ENCODE measurements at places on chromosomes 12 and 14.

DNA sequence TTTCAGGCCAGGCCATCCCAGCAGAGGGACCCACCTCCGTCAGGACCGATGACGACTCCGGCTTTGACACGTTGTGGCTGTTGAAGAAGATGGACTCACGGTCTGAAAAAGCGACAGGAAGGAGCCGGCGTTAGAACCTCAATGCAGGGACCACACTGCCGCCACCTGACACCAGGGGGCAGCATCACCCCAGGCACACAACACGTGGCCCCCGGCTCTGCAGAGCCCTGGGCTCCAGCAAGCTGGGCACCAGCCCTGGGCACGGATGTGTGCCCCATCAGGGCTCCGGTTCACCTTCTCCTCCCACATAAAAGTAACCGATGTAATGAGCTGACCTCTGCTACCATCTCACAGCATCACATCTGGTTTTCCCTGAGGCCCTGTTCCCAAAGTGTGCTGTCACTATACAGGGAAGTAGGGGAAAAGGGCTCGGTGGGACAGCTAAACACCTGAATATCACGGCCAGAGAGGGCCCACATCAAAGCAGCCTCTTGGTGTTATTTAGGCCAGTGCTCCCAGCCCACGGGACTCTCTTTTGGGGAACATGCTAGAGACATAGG lies 29.0 kb downstream of the CHGA start:
- DNase-seq: peak; percentile 76

- DNase-seq: no peak
Observed at GRCh38 chr12:18899678-18900317, 161.9 kb downstream of the CAPZA3 start.

DNA sequence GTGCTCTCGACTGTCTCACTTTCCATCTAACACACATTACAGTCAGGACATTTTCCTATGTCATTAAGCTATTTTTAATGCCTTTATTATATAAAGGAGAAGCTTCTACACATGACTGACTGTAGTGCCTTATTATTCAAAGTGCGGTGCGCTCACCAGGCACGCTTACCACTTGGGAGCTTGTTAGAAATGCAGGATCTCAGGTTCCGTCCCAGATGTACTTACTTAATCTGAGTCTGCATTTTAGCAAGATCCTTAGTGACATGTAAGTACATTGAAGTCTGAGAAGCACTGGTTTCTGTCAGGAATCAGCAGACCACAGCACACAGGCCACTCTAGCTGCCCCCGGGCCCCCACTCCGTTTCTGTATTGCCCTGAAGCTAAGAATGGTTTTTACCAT lies 44.7 kb upstream of the MDM1 start:
- DNase-seq: no peak

DNA sequence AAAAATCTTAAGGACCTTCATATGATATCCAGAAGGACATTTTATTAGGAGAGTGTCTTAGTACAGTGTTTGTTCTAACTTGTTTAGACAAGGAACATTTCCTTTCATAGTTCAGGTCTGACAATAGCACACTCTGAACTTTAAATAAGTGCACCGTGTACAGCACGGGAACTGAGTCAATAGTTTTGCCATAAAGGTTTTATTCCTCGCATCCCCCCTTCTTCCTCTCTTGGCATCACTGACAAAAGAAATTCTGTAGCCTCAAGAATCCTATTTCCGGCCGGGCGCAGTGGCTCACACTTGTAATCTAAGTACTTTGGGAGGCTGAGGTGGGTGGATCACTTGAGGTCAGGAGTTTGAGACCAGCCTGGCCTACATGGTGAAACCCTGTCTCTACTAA lies 58.3 kb downstream of the TMCC3 start:
- DNase-seq: no peak

- DNase-seq: no peak
Observed at GRCh38 chr14:60510951-60511599, 2.1 kb downstream of the SIX6 start.

DNA sequence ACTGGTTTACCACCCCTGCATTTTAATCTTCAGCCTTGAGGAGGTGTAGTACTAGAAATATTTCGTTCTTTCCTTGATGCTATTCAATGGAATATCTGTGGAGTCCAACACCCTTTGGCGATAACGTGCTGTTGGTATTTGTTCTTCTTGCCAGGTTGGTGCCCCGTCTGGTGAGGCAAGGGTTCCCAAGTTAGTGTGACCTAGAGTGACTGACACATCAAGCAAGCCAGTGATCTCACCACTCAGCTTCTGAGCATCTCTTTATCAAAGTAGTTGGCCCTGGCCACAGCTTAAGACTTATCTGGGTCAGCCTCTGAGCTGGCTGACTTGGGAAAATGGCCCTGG lies 60.2 kb downstream of the PLXNC1 start:
- DNase-seq: no peak

GRCh38 chr14:51619561-51619960 lies 32.1 kb upstream of the FRMD6 start:
- no peak for DNase-seq

DNA sequence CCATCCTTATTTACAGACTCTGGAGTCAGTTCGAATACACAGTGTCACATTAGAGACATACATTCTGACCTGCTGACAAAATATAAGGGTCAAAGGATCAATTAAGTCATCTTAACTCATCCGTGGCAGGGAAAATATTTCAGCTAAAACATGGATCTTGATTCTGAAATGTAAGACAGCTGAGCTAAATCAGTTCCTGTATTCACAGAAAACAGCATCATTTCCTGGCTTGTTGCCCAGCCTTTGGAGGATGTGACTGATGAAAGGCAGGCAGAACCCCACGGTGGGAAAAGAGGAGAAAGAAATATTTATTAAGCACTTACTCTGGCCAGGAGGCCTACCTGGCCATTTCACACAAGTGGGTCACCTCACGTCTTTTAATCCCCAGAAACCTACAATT lies 101.9 kb downstream of the GAS2L3 start:
- DNase-seq: peak; percentile 47

Data from NCI-H2171 treated with DMSO at 0.1 percent for 48 hours (cell line).